Stimulated activated naive CD8-positive, alpha-beta T cell treated with anti-CD3 and anti-CD28 coated beads, Interleukin-15, amount 100 ng/mL, for 72 hours (primary cell): ENCODE measurements at places on chromosomes 16 and 17.
A peak's percentile ranks its signal among the peaks of the same experiment; 100 is the strongest.

DNA sequence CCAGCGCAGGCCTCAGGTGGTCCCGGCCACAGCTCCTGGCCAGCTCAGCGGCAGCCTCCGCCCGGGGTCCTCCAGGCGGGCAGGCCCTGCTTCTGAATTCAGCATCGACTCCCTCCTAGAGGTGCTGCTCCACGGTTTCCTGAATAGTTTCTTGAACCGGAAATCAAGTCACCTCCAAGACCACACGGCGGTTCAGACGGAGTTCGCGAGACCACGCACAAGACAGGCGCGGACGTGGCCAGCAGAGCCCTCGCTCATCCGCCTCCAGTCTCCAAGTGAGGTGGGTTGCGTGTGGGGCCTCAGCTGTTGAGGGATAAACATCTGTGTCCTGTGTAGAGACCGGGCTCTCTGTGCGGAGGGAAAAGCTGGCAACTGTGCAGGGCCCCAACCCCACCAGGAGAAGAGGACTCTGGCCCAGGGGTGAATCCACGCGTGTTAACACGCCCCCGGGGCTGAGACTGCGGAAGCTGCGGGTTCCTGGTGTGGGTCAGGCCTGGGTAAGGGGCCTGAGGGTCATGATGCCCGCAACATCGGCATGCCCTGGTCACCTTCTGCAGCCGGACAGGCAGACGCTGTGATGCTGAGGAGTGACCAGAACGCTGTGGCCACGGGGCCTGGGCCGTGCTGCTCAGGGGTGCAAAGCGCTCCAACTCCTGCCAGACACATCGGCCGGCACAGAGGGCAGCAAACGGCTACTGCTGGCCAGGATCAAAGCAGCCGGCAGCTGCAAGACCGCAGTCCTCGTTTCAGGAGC lies 55.0 kb upstream of the METRNL start:
- DNase-seq = no peak

DNA sequence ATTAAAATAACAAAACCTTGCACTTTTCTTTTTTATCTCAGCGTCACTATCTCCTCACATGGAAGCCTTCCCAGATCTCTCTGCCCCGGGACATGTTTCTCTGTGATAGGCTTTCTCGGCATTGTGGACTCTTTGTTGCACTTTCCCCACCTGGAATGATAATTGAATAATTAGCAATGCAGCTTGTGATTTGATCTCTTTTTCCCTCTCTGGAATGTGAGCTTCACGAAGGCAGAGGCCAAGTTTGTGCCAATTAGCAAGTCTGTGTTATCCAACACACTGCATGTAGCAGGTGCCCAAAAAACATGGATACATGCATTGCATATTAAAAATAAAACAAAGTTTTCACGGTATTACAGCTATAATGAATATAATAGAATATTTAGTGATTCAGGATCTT lies 431.2 kb downstream of the HAPSTR1 start:
- DNase-seq = no peak

DNA sequence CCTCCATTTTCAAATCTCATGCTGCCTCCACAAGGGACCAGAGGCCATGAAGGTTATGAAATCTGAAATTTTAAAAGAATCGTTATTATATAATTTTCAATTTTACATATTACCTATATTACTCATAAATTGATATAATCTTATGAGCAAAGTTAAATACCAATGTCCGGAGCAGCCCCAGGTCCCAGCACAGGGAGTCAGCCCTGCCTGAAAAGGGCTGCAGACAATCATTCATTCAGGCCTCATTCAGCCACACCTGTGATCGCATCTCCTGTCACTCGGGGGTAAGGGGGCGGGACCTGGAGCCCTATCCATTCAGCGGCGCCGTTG lies 172.5 kb downstream of the AHSP start:
- no peak for DNase-seq

DNA sequence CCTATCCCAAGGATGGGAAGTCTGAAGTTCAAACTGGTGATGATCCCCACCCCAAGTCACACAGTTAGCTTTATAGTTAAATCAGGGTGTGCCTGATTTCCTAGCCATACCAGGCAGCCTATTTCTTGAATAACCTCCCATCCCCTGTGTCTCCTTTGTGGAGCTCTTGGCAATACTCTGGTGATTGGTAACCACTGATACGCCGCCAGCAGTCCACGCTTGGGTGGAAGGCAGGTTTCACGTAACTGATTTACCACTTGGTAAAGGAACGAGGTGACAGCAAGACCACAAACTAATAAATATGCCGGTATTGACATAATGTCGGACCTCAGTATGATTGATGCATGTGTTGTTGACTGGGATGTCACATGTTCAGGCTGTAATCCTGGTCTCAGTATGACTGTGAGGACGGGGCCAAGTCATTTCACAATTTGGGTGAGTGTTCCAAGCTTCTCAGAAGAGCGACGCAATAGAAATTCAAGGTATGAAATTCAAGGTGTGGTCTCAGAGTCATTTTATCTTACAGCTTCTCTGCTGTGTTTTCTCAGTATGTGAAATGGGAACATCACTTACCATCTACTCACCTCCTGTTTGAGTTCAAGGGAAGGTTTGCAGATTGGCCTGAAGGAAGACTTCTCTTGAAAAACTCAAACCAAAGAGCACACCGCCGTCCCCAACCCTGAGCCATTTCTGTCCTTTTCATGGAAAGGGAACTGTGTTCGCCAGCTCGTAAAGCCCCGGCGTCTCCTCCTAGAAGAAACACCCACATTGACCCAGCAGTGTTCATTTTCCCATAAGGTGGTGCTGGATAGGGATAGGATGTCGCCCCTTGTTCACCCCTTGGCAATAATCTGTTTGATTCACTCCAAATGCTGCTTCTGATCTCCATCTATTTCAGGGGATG lies 678.9 kb downstream of the WWOX start:
- peak; percentile 70 for DNase-seq

GRCh38 chr17:17523001-17523730 lies 27.0 kb upstream of the RASD1 start:
- no peak for DNase-seq

DNA sequence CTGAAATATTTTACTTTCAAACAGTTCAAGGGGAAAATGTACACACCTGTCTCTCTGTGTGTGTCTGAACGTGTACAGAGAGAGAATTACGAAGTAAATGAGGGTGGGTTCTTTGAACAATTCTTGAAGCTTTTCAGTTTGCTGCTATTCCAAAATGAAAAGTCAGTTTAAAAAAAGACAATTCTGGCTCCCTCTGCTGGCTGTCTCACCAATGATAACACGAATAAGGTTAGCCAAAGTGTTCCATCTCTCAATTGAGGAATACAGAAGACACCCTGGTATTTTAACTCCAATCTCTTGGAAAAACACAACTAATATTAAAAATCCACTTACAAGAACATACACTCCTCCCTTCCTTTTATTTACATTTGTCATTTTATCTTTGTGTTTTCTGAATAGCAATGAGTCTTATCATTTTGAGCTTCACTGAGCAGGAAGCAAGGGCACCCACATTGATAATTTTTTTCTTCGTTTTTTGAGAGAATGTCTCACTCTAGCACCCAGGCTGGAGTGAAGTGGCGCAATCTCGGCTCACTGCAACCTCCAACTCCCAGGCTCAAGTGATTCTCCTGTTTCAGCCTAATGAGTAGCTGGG lies 20.5 kb downstream of the EFTUD2 start:
- no peak for DNase-seq

GRCh38 chr17:77622647-77623046 lies 335.9 kb upstream of the TNRC6C start:
- no peak for DNase-seq

GRCh38 chr17:66686601-66687000 lies 148.3 kb upstream of the CACNG5 start:
- DNase-seq = no peak

DNA sequence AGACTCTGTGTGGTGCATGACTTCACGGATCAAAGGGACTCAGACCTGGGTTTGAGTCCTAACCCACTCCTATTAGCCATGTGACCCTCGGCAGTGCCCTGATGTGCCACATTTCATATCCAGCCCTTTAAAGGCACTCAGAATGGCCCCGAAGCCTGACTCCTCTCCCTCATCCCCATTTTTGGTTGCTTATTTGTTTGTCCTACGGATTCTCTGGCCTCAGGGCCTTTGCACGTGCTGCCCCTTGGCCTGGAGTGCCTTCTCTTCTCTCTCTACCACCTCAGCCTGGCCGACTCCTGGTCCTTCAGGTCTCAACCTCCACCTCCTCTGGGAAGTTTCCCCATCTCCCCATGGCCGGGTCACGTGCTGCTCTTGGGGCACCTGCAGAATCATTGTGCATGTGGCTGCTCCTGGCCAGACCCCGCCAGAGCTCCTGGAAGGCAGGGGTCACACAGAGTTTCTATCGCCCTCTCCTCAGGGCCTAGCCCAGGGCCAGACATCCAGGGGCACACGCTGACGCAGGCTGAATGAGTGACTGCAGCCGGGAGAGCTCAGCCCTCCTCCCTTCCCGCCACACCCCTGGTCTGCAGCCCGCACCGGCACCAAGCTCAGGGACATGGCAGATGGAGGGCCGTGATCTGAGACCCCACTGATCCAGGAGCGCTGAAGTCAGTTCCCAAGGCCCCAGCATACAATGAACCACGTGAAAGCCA lies 22.0 kb upstream of the CIBAR2 start:
- no peak for DNase-seq

DNA sequence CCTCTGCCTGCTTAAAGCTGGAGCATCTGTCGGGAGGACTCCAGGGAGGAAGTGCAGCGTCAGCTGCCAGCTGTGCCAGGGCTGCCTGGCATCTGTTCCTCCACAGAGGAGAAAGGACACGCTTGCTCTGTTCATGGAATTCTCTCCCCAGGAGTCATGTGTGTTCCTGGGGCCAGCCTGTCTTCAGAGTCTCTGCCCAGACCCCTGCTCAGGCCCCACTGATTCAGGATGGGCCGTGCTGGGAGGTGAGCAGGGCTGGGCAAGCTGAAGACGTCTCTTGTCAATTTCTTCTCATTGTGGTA lies 24.2 kb downstream of the CRISPLD2 start:
- DNase-seq = no peak

DNA sequence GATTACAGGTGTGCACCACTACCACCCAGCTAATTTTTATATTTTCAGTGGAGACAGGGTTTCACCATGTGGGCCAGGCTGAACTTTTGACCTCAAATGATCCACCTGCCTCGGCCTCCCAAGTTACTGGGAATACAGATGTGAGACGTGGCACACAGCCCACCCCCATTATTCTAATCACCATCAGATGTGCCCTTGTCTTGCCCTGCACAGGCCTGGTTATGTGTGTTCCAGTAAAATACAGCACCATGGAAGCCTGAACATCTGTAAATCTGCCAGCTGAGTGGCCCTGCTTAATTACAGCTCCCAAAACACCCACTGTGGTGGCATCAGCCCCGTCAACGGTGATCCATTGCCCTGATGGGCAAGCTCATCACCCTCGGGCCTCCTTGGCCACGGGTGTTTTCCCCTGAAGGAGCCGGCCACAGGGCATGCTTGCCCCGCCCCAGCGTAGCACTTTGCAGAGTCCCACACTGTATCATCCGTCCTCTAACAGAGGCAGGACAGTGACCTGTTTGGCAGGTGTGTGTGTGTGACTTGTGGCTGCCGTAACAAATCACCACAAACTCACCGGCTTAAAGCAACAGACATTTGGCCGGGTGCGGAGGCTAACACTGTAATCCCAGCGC lies 74.5 kb downstream of the RBFOX3 start:
- DNase-seq = no peak

- DNase-seq = no peak
Observed at GRCh38 chr16:24999856-25000461, 15.2 kb downstream of the ARHGAP17 start.

DNA sequence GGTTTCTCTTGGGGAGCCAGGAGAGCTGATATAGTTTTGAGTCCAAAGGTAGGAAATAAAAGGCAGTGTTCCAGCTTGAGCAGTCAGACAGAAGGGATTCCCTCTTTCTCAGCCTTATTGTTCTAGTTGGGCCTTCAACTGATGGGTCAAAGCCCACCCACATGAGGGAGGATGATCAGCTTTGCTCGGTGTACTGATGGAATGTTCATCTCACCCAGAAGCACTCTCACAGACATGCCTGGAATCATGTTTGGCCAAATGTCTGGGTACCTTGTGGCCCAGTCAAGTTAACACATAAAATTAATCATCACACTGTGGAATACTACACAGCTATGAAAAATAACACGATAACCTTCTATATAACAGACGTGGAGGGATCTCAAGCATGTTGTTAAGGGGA lies 23.1 kb upstream of the KCNG4 start:
- DNase-seq = no peak

DNA sequence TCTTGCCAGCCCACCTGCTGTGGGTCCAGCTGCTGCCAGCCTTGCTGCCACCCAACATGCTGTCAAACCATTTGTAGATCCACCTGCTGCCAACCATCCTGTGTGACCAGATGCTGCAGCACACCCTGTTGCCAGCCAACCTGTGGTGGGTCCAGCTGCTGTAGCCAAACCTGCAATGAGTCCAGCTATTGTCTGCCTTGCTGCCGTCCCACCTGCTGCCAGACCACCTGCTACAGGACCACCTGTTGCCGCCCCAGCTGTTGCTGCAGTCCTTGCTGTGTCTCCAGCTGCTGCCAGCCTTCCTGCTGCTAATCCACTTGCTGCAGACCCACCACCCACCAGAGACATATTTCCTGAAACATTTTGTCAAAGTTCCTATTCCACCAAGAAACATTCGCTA lies 641 bp downstream of the KRTAP9-1 start:
- DNase-seq = no peak

DNA sequence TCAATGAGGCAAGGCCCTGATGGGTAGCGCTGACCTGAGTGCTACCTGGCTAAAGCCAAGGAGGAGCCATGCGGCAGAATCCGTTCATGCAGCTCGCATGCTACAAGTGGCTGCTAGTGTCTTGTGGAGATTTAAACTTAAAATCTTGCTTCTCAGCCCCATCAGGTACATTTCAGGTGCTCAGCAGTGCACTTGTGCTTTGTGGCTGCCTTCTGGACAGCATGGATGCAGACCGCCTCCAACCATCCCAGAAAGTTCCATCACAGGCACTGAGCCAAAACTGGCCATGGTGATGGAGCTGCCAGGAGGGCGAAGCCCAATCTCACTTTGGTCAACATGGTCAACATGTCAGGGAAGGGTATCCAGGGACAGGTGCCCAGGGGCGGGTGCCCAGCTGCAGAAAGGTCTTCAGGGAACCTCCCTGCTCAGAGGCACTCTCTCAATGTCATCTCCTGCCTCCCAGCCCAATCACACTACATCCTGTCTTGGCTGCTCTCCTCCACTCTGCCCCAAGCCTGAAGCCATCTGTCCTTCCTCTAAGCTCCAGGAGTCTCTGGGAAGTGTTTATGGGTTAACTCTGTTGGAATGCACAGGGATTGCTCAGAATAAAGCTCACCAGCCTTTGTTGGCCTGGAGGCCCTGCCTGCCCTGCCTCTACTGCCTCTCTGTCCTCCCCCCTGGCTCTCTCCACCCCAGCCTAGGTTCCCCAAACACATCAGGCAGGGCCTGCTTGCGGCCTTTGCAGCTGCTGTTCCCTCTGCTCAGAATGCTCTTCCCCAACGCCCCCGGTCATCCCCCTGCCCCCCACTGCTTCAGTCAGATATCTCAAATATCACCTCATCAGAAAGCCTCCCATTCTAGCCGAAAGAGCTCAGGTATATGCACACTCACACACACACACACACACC lies 18.3 kb upstream of the TNFRSF13B start:
- DNase-seq = no peak

GRCh38 chr16:13013043-13013442 lies 111.6 kb downstream of the SHISA9 start:
- DNase-seq = no peak

- no peak for DNase-seq
Observed at GRCh38 chr16:56856876-56857447, 8.0 kb upstream of the SLC12A3 start.
